ENCODE measurements at places on chromosomes 1 and 21. TPM values are rescaled to one million over a fixed set of nuclear protein-coding genes. Genes with fewer than 3 reads are reported as not detected.

EVA1B gene
- total RNA-seq: 145 TPM

RGSL1 gene
- total RNA-seq: not detected

MTMR11 gene
- 5.3 TPM for total RNA-seq

AQP10 gene
- total RNA-seq: not detected

RHOU gene
- total RNA-seq: 0.27 TPM

RBM11 gene
- not detected for total RNA-seq

IL23R gene
- total RNA-seq: not detected

RNF186 gene
- not detected for total RNA-seq

LEFTY1 gene
- total RNA-seq: not detected

ANP32E gene
- total RNA-seq: 20.0 TPM

KIRREL1 gene
- total RNA-seq: 49.6 TPM

FAM163A gene
- 0.09 TPM for total RNA-seq

All from endothelial cell of coronary artery (primary cell).